ENCODE measurements at places on chromosomes 1 and 21.

DNA sequence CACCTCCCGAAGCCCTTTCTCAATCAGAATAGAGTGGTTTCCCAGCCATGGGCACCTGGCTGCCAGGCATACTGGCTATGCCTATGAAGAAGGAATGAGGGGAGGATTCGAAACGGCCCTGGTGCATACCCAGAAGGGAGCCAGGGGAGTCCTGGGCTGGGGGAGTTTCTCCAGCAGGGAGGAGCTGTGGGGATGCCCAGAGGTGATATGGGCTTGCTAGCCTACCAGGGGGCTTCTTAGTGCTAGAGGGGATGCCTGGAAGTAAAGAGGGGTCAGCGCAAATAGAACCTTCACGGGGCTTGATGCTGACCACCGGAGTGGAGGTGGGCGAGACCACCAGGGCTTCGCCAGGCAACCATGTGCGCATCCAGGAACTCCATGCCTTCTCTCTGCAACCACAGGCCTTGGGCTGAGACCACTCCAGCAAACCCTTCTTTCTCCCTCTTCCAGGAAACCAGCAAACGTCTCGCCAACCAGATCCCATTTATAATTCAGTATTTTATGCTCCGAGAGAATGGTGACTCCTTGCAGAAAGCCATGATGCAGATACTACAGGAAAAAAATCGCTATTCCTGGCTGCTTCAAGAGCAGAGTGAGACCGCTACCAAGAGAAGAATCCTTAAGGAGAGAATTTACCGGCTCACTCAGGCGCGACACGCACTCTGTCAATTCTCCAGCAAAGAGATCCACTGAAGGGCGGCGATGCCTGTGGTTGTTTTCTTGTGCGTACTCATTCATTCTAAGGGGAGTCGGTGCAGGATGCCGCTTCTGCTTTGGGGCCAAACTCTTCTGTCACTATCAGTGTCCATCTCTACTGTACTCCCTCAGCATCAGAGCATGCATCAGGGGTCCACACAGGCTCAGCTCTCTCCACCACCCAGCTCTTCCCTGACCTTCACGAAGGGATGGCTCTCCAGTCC lies 18.2 kb upstream of the MX1 start:
- DNase-seq = no peak

GRCh38 chr1:76105372-76105771 lies 30.8 kb downstream of the ST6GALNAC3 start:
- DNase-seq = no peak

DNA sequence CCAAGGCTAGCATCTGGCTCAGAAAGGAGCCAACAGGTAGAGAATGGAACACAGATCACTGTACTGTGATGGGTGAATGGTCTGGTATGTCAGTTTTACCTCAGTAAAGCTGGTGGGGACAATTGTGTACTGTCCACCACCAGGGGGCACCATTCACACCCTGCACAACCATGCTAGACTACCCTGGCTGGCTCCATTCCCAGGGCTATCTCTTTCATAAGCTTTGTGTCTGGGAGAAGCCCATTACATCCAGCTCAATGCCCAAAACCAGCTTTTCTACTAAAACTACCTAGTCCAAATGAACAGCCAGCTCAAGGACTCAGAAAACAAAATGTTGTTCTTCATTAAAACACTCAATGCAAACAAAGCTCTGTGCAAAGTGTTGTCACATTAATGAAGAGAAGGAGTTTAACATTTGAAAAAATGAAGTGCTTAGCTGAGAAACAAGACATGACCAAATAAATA lies 62.0 kb upstream of the RASAL2 start:
- DNase-seq = no peak

- no peak for DNase-seq
Observed at GRCh38 chr1:109806733-109807400, 43.1 kb upstream of the EPS8L3 start.

GRCh38 chr1:42006836-42007235 lies 88.1 kb upstream of the HIVEP3 start:
- DNase-seq = no peak

DNA sequence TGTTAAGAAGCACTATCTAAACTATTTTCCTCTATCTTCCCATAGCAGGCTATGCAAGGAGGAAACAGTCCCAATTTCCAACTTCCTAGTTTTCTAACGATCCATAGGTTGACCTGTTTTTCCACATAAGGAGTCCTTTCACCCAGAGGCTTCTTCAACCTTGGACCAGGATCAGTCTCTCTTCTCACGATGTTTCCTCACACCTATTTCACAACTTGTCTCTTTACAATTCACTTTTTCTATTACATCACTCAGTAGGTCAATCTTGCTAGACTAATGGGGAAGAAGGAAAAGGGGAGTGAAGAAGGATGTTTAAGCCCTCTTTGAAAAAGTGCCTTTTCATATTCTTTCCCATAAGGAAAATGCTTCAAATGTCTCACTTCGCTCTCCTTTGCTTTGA lies 15.9 kb downstream of the PALMD start:
- no peak for DNase-seq

- DNase-seq = no peak
Observed at GRCh38 chr1:100302739-100303138, 36.7 kb downstream of the RTCA start.

DNA sequence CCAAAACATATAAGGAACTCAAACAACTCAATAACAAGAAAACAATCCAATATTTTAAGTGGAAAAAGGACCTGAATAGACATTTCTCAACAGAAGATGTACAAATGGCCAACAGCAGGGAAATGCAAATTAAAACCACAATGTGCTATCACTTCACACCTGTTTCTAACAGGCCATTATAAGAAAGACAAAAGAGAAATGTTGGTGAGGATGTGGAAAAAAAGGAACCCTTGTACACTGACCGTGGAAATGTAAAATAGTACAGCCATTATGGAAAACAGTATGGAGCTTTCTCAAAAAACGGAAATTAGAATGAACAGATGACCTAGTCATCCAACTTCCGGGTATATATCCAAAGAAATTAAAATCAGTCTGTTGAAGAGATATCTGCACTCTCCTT lies 37.8 kb upstream of the CD2 start:
- DNase-seq = no peak

- no peak for DNase-seq
Observed at GRCh38 chr1:86429122-86429725, 5.3 kb downstream of the CLCA2 start.

DNA sequence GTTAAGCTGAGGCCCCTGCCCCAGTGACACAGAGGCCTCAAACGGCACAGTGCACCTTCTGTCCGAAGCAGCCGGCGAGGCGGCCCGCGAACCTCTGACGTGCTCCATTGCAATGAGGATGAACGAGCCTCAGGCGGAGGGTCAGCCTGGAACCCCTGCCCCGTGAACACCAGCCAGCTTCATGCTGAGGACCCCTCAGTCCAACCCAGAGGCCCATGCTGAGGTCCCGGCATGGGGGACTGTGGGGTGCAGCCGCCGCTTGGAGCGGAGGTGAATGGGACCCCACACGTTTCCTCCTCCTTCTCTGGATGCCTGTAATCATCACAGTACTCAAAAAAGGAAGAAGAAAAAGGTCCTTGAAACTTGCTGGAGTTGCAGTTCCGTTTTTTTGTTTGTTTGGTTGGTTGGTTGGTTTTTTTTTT lies 62.1 kb downstream of the PRKCZ start:
- no peak for DNase-seq
